Fibroblast of skin of left quadriceps (primary cell): ENCODE measurements at places on chromosomes 3 and 15.

DNA sequence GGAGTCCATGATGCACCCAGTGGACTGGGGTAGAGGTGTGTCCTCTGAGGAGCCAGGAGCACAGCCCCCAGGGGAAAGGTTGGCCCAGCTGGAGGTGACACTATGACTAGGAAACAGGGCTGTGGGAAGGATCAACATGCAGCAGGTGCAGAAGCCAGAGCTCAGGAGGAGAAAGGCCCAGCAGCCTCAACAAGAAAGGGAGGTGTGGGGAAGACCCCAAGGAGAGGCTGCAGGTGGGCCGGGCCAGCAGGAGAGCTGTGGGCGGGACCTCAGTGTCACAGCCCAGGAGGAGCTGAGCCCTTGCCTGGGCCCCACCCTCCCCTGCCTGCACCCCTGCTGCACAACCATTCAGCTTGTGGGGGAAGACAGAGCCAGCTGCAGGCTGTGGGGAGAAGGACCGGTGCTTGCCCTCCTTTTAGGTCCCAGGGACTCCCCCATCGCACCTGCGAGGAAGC, 18.4 kb upstream of the KLF13 start:
- no peak for DNase-seq

- DNase-seq: no peak
These were observed 201.1 kb downstream of the UBE2E2 start for GRCh38 chr3:23404246-23404645.

- DNase-seq: peak; percentile 5
These were observed 920.7 kb upstream of the NR2F2 start for GRCh38 chr15:95409626-95410310.

GRCh38 chr3:34408088-34408487, 609.7 kb downstream of the PDCD6IP start:
- DNase-seq: no peak

- DNase-seq: no peak
These were observed 2.6 kb downstream of the CD276 start for GRCh38 chr15:73686781-73687256.
